ENCODE measurements at places on chromosomes 5 and 9.

DNA sequence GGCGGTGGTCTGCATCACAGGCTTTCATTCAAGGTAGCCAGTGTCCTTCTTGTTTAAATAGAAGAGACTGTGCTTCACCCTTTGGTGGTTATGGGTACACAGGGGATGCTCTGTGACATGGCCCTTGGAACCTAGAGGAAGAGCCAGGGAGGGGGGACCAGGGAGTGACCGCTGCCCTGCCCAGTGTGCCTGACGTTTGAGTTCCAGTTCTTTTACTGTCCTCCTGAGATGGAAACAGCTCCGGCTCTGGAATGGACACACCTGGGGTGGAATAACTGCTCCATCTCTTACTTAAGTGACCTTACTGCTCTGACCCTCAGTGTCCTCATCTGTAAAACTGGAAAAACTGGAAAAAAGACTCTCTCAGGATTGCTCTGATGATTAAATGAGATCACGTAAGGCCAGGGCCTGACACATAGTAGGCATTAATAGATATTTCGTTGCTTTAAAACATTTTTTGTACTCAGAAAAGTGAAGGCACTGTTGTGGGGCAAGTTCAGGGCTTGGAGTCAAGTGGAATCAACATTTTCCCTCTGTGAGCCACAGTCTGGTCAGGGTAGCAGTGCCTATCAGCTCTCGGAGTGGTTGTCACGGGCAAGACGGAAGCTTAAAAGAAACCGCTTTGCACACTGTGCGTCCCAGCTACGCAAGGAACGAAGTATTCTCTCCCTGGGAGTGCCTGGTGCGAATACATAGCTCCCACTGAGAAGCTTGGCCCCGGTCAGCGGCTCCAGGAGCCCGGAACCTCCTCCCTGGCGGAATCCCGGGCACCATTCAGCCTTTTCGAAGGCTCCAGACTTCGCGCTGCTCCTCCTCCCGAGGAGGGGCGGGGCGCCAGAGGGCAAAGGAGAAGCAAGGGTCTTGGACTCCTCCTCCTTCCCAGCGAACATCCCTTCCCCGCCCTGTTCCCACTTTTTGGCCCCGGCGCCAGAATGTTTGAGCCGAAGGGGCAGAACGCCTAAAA is 5.8 kb downstream of the POU4F3 start:
- peak; percentile 2 for DNase-seq

GRCh38 chr5:161376034-161376433 is 170.5 kb downstream of the GABRB2 start:
- DNase-seq = no peak

DNA sequence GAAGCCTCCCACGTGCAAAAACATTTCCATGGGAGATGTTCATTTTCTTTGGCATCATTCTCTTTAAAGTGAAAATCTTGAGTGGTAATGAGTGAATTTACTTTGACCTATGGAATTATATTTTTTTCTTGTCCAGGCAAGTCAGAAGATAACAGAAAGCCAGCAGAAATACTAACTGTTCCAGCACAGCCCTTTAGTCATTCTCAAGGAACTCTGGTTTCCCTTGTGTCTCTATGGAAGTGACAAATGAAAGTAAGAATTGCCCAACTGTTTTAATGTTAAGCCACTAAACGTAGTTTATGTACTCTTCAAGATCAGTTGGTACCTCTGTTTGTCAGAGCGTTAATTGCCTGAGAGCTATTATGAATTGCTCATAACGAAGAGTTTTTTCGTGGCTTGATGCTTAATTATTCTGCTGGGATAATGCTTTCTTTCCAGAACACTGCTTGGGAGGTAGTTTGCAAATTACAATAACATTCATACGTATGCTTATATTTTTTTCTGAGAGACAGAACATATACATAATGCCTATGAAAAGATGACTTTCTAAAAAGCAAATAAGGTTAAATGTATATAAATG is 84.5 kb upstream of the CER1 start:
- no peak for DNase-seq

- no peak for DNase-seq
Measured at GRCh38 chr9:105244734-105245028, 230 bp downstream of the SLC44A1 start.

DNA sequence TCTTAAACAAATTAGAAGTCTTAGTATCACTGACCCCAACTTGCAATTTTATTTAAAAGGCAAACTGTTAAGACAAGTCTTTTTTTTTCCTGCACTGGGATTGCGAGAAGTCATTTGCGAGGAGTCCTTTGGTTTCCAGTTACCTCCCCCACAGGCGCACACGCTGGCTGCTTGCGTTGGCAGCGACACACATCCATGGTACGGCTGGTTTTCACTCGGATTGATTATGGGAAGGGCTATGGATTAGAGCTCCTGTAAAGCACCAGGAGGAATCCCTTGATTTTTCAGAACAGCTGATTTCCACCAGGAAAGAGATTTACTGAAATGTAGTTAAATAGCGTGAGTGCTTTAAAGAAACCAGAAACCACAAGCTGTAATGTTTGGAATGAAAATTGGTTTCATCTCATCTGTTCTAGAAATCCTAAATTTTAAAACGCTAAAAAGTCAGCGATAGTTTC is 737 bp downstream of the SLC1A3 start:
- DNase-seq = peak; percentile 65

DNA sequence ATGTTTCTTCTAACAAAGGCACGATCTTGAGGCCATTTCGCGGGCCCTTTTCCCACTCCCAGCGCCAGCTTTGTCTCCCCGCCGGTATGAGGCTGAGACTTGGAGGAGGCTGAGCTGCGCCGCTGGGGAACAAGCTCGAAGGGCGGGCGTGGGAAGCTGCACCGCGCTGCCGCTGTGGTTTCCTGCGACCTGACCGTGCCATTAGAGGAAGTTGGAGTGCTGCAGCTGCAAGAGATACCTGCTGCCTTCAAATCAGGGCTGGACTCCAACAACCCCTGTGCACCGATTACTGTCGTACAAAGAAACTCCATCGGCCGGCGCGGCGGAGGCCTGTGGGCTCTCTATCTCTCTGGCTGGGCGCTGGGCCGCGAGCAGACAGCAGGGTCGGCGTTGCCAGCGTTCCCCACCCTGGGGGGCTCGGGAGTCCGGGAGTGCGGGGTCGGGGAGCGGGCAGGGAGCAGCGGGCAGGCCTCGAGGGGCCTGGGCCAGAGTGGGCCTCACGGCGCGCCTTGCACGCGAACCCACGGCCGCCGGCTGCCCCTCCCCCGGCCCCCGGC is 1.3 kb upstream of the ERBIN start:
- DNase-seq = peak; percentile 70

- DNase-seq = no peak
Measured at GRCh38 chr9:112699230-112699629, 18.7 kb downstream of the INIP start.

DNA sequence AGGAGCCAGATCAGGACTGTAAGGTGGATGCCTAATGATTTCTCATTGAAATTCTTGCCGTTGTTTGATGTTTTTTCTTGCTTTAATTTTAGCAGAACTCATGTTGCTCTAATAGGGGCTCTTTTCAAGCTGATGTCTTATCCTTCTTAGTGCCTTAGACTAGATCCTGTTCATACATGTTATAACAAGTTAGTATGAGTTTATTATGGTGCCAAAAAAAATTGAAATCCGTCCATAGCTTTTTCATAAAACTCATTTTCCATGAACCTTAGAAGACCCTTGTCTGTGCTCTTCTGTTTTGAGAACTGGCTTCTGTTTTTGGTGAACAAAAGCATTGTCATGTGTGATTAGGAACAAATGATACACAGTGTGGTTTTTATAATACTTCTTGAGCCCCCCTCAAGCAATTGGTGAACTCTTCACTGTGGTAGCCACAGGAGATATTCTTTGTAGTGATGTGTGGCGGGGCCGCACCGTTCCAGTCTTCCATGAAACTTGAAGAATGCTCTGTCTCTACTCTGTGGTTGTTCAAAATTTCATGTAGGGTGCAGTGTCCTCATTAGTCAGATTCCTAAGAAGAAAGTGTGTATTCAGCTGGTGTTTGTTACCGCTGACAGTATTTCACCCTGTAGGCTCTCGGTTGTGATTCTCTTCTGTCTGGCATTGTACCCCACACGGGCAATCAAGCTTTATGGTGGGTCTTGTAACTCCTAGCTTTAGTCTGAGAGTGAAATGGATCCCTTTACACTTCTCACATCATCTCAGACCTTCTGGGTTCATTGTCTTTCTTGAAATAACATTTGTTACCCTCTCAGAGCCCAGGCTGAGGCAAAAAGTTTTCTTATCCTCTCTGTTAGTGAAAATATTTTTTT is 10.7 kb downstream of the OTULIN start:
- peak; percentile 58 for DNase-seq

DNA sequence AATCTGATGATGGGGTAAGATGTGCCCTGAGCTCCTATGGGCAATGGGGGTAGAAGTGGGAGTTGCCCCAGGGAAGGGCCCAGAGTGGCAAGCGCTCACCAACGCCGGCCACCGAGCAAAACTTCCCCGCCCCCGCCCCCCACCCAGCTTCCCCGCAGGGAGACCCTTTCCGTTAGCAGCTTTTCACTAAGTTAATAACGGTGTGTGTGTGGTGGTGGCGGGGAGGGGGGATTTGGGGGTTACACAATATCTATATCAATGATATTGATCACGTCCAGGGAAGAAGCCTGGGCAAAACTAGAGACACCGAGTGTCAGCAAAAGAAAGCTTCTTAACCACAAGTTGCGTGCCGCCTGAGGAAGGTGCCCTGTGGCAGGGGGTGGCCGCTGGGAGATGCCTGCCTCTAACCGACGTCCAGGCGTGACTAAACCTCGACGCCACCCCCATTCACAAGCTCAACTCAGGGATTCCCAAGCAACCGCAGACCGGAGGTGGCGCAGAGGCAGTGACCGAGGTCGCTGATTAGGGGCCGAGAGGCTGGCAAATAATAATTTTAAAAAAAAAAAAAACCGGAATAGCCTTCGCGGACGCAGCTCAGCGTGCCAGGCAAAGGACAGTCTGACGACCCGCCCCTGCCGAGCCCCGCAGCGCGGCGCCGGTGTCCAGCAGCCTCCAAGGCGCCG is 222.6 kb downstream of the MEF2C start:
- DNase-seq = no peak

DNA sequence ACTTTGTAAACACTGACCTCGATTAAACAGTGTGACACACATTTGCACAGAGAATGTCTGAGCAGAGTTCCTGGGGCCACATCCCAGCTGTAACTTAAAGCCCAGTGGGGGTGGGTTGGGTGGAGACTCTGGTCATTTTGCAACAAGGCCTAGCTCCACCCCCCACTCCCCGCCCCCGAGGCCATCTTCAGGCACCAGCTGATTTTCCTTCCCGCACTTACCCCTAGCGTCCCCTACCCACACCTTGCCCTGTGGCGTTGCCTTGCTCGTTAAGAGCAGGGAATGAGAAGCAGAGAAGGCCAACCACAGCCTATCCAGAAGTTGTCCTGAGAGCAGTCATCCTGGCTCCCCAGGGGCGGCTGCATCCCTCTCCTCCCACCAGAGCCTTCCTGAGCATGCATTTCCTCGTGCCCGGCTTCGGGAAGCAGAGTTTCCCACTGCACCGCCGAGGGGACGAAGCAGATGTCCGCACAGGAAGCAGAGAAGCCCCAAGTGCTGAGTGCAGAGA is 101.7 kb upstream of the SARDH start:
- no peak for DNase-seq

GRCh38 chr9:7216004-7216841 is 458.4 kb downstream of the KDM4C start:
- DNase-seq = peak; percentile 7

DNA sequence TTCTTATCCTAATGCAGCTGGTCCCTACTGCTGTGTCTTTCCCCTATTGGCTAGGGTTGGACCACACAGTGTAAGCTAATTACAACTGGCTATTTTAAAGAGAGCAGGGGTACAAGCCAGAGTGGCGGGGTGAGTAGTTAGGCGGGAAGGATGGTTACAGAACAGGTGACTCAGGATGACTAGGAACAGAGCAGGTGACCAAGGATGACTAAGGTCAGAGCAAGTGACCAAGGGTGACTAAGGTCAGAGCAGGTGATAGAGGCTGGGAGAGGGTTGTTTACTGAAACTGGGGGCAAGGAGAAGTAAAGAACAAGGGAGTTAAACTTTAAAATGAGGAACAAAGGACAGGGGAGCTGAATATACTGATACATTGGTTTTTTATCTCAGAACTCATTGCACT is 125.4 kb downstream of the PTTG1 start:
- DNase-seq = no peak

- no peak for DNase-seq
Measured at GRCh38 chr9:69001921-69002320, 12.0 kb downstream of the PRKACG start.

DNA sequence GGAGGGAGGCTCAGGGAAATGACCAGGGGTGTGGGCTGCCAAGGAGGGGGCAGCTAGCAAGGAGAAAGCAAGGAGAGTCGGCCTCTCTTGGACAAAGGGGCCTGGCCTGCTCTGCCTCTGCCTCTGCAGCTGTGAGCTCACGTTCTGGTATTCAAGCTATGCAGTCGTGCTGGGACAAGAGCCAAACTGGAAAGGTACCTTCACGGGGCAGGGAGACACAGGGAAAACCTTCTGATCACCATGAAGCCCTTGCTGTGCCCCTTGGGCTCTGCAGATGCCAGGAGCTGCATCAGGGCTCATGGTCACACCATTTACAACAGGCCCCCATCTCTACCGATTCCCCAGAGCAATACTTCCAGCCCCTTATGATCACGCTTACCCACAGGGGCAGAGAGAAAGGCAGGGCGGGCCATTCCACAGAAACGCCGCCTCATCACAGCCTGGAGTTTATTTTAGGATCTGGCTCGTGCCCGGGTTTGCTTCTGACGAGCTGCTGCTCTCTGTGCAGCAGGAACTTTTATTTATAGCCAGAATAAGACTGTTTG is 63.2 kb downstream of the PRRT1B start:
- DNase-seq = peak; percentile 92

- peak; percentile 46 for DNase-seq
Measured at GRCh38 chr5:137778772-137779564, 24.8 kb upstream of the HNRNPA0 start.

DNA sequence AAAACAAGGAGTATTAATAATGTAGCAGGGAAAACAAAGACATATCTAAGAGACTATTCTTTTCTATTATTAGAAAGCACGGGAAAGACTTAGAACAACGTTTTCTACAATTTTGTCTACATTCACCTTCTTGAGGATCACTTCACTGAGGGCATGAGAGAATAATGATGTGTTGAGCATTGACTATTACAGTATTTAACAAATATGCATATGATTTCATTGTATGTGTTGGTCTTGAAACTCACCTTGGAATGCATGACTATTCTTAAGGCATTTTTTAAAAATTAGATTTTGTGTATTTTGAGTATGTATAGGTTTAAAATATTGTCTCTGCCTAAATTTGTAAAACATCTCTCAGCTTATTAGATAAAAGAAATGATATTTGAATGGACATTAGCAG is 1.2 kb downstream of the FSD1L start:
- DNase-seq = peak; percentile 29

GRCh38 chr5:103003872-103004271 is 116.1 kb downstream of the GIN1 start:
- DNase-seq = no peak

- peak; percentile 66 for DNase-seq
Measured at GRCh38 chr5:168114444-168115017, 176.9 kb upstream of the WWC1 start.

DNA sequence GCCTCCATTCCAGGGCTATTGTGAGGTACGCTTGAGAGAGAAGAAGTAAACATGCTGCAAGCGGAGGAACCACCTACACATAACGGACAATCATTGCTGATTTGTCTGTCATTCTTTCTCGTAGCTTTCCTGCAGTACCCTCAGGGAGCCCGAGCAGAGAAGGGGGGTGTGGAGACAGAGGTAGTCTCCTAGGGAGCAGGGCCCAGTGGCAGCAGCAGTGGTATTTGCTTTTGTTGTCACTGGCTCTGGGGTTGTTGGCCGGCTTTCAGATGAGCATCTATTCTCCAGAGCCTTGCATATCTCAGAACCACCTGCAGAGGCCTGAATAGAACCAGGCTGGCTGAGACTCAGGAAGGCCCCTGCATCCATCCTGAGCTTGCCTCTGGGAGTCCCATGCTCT is 19.9 kb downstream of the ENHO start:
- DNase-seq = no peak

GRCh38 chr9:132238026-132238972 is 76.4 kb downstream of the NTNG2 start:
- no peak for DNase-seq

Measured in fibroblast of skin of scalp (primary cell).